ENCODE measurements at places on chromosomes 11 and 22.

- DNase-seq = no peak
These were observed 96.2 kb upstream of the NTM start for GRCh38 chr11:131274233-131274632.

DNA sequence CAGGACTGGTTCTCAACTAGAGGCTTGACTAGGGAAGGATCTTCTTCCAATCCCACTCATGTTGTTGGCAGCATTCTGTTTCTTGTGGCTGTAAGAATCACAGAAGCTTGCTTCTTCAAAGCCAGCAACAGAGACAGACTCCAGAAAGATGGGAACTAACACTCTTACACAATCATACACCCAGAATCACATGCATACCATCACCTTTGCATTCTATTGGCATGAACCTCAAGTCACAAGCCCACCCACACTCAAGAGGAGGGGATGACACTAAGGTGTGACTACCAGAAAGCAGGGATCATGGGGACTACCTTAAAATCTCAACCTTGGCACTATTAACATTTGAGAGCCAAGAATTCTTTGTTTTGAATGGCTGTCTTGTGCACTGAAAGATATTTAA lies 13.6 kb upstream of the PANX3 start:
- no peak for DNase-seq

- DNase-seq = no peak
These were observed 152.5 kb upstream of the NAV2 start for GRCh38 chr11:19560156-19560555.

DNA sequence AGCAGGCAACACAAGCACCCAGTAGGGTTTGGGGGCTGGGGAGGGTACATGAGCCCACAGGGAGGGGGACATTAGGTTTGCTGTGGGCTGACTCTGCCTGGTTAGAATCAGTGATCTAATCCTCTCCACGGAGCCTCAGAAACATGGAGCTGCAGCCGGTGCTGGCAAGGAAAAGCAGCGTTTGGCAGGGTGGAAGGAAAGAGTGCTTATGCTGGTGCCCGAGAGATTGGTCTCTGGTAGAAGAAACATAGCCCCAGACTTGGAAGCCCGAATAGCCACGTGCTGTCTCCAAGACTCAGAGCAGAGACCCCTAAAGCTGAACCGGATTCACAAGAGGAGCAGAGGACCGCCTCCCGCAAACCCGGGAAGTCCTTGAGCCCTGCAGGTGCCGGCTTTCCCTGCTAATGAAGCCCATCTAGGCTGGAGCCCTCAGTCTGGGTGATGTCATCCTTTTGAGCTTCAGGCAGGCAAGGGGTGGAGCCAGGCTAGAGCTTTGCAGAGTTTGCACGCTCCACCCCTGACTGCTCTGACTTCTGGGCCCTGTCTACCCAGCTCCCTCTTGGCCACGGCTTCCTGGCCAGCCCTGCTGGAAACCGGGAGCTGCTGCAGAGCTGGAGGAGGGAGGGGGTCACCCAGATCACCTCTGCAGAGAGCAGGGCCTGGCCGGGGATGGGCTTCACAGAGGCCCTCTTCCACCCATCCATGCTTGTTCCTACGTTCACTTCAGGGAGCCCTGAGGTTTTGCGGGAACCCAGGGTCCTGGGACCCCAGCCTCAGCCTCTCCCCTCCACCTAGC lies 35.0 kb upstream of the JAM3 start:
- DNase-seq = peak; percentile 56

GRCh38 chr11:32723332-32723731 lies 71.1 kb downstream of the CCDC73 start:
- DNase-seq = no peak

- no peak for DNase-seq
These were observed 18.6 kb downstream of the IRAG1 start for GRCh38 chr11:10674911-10675440.
